ENCODE measurements at places on chromosomes 6 and 20.

DNA sequence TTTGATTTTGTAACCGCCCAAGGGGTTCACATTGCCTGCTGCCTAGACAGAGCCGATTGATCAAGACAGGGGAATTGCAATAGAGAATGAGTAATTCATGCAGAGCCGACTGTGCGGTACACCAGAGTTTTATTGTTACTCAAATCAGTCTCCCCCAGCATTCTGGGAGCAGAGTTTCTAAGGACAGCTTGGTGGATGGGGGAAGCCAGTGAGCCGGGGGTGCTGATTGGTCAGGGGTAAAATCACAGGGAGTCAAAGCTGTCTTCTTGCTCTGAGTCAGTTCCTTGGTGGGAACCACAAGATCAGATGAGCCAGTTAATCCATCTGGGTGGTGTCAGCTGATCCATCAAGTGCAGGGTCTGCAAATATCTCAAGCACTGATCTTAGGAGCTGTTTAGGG, 60.0 kb upstream of the EZR start:
- no peak for DNase-seq

- no peak for DNase-seq
Measured at GRCh38 chr6:5155906-5156305, 70.8 kb downstream of the PPP1R3G start.

- no peak for DNase-seq
Measured at GRCh38 chr6:166470029-166470862, 87.5 kb upstream of the MPC1 start.

GRCh38 chr20:55555075-55555650, 450.2 kb downstream of the CBLN4 start:
- DNase-seq, result no peak

GRCh38 chr6:124765280-124765679, 197.0 kb upstream of the RNF217 start:
- no peak for DNase-seq

DNA sequence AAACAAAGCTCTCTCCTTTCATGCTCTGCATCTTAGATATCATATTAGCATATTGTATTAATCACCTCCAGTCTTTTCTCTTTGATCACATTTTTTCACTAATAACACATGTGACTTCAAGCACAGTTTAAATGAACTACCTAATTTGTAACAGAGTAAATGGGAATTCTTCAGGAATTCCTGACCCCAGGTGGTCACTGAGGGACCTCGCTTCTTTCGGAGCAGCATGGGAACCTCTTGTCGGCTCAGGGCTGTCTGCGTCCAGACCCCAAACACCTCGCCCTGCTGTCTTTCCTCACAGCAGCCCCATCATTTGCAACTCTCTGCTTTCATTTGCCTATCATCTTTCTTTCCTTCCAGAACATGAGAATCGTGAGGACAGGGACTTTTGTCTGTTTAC, 103.5 kb downstream of the DACT2 start:
- no peak for DNase-seq

DNA sequence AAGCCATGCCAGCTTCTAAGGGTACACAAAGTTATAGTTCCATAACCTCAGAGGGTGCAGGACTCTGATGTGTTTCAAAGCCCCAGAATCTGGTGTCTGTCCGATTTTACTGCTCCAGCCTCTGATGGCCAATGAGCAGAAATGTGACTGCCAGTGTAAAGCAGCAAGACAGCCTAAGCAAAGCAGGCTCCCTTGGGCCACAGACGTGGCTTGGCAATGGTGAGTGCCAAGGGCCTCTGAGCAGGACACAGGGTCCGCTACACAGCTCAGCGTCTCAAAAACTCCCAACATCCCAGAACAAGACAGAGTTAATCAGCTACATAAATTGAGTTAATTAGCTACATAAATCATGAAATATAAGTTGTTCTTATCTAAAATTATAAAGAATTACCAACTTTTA, 69.2 kb downstream of the PCSK2 start:
- no peak for DNase-seq

- DNase-seq, result no peak
Measured at GRCh38 chr6:84521511-84521910, 242.9 kb downstream of the TBX18 start.

DNA sequence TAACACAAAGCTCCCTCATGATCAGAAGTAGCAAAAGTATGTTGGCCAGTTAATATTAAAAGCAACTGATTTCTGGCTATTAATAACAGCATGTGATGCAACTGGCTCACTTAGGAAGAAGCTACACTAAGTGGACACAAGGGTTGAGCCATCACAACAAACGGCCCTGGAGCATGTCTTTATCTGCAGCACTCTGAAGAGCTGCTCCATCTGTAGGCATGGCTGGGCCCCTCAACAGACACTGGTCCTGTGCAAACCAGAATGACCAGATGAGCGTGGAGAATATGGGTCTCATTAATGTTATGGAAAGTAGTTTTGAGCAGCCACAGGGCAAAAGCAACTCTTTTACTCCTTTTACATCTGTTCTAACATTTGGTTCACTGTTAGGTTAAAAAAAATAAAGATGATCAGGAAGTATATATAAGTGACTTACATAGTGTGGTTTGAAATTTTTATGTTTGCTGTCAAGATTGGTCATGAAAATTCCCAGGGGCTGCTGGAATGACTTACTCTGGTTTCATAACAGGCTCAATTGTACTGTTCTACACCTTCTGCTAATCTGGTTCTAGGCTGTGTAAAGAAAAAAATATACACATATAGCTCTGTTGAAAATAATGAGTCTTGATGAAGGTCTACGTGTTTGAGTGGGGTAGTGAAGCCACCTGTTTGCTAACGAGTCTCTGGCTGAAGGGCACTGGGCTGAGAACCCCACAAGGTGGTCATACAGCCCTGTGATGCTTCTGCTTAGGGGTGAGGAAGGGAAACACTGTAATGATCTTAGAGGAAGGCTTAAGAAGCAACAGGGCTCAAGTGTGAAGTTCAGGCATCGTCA, 58.1 kb downstream of the INSM1 start:
- DNase-seq, result no peak

- no peak for DNase-seq
Measured at GRCh38 chr6:36519352-36519751, 27.9 kb downstream of the STK38 start.

- DNase-seq, result no peak
Measured at GRCh38 chr20:11682285-11682684, 235.4 kb upstream of the BTBD3 start.

DNA sequence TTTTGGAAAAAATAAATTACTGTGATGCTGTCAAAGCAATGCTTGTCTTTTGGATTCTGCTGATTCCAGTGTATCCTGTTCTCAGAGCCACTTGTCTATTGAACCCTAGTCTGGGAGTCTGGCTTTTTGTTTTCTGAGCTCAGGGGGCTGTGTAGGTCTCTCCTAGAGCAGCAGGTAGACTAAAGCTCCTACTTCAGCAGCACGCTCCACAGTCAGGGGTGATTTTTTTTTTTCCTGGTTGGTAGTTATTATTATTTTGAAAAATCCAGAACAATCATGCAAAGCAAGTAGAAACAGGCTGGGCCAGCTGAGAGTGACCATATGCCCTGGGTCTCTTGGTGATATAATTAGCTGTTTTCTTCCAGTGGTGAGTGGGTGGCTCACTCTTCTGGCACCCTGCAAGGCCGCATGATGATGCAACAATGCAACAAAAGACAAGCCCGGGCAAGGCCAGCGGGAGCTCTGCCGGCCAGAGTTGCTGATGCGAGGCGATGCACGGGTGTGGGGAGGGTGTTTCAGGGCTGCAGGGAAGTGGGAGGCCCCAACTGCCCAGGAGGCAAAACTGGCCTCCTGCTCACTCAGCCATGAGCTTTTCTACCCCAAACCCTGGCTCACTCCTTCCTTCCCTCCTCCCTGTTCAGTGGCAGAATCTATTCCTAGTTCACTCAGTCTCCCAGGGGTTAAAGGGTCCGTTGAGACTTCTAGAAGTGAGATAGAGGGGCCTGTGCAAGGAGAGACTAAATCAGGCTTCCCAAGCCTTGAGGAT, 11.5 kb upstream of the CDKN1A start:
- no peak for DNase-seq

DNA sequence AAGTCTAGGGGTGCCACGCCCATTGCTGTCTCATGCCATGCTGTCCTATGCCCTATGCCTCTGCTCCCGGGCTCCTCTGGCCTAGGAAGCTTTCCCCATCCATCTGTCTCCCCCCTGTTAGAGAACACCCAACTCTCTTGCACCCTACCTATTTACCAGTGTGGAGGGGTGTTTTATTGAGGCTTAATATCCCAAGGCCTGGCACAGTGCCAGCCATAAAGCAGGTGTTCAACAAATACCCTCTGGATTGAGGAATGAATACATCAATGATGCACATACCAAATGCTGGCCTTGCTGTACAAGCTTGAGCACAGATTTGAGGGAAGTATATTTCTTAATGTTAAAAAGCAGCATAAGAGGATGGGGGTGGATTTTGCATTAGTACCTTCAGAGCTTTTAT, 38.3 kb downstream of the METTL24 start:
- DNase-seq, result no peak

DNA sequence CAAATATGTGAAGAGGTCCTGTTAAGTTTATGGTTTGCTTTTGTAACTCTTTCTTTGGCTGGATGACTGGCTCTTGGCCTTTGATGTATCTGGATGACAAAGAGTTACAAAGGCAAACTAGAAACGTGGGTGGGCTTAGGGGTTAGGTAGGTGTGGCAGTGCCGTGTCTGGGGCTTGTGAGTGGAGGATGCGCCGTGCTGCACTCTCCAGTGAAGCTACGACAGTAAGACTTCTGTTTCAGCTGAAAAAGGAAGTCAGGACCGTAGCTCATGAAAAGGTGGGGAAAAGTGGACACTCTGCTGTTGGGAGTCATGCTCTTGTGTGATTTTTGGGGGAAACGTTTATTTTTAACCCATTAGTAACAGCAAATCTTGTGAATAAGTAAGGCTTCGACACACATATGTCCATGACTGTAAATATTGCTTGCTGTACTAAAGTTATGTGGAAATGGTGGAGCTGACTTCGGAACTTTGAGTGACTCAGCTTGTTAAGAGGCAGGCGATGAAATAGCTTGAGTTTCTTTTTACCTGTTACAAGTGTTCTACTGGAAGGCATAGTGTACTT, 45.6 kb downstream of the DUSP22 start:
- DNase-seq, result no peak

DNA sequence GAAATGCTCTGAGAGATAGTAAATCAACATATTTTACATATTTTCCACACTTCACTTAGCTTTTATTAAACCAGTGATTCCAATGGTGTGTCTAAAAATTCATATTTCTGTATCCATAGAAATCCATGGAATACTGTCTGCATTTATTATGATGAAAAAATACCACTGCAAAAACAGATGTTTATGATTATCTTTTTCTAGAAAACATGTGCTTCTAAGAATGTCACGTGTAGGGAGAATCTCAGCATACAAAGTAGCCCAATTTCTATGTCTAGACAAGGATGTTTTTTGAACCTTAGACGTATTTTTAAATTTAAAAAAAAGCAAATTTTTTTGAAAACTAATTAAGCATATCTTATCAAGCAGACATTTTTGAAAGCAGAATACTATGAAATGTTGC, 622.4 kb downstream of the TENT5A start:
- DNase-seq, result no peak

DNA sequence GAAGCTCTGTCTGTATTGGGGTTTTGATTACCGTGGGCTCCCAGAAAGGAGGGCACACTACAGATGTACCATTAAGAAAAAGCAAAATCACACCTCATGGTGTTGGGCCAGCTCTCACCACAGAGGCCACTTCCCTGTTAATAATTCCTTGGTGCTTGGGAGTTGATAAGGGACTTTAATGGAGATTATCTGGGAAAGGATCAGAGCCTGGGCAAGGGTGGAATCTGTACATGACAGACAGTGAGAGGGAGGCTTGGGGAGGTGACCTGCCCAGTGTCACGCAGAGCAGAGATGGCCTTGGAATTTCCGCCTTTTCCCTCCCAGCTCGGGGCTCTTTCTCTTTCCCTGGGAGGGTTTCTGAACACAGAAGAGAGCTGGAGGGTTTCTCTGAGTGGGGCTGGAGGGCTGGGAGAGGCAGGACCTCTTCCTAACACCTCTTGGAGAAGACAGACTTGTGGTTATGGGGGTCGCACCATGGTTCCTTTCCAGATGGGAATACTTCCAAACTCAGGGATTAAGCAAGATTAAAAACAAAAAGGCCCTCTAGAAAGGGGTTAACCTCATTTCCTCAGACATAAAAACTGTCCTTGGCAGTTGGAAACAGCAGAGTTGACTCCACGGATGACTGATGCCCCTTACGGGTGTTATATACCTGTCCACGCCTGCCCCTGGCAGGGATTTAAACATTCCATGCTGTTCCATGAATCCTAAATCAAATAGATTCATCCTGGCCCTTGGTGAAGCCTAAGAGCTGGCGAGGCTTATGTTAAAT, 16.8 kb upstream of the KCNK16 start:
- DNase-seq, result no peak

DNA sequence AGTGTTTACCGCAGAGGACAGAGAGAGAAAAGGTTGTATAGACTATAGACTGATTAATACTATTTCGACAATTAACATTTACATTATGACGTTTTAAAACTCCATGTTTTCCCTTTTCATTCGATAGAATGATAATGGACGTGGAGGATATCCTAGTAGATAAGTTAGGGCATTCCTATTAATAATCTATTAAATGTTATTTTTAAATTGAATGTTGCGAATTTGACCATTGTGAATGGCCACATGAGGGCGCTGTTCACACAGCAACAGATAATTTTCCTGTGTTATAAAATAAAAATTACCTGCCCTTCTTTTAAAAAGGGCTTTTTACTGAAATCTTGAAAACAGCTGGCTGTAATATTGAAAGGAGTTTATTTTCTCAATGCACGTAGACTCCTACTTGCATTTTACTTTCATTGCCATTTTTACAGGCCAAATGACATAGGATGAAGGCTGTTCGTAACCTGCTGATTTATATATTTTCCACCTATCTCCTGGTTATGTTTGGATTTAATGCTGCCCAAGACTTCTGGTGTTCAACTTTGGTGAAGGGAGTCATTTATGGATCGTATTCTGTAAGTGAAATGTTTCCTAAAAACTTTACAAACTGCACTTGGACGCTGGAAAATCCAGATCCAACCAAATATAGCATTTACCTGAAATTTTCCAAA, 3.3 kb downstream of the ADGRB3 start:
- no peak for DNase-seq

GRCh38 chr6:80402266-80402665, 295.8 kb downstream of the BCKDHB start:
- no peak for DNase-seq

GRCh38 chr6:108616544-108616943, 55.8 kb downstream of the FOXO3 start:
- DNase-seq, result no peak

DNA sequence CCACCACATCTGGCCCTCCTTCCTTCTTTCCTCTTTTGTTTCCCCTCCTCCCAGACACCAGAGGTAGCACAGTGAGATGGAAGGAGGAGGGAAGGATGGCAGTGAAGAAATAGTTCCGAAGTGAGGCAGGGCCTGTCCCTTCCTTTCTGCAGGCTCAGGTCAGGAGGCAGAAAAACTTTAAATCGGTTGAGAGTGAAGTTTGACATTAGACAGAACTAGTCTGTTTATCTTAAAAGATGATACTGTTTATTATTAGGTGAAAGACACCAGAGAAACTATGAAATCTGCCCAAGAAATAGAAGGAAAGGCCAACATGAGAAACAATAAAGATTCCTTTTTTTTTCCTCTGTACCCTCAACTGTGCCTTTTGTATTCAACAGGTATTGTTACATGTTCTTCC, 670.3 kb downstream of the UTRN start:
- DNase-seq, result no peak
